Pancreas (tissue), 10 donors: ENCODE measurements at places on chromosomes 13 and 19.
A peak's percentile ranks its signal among the peaks of the same experiment; 100 is the strongest.

DNA sequence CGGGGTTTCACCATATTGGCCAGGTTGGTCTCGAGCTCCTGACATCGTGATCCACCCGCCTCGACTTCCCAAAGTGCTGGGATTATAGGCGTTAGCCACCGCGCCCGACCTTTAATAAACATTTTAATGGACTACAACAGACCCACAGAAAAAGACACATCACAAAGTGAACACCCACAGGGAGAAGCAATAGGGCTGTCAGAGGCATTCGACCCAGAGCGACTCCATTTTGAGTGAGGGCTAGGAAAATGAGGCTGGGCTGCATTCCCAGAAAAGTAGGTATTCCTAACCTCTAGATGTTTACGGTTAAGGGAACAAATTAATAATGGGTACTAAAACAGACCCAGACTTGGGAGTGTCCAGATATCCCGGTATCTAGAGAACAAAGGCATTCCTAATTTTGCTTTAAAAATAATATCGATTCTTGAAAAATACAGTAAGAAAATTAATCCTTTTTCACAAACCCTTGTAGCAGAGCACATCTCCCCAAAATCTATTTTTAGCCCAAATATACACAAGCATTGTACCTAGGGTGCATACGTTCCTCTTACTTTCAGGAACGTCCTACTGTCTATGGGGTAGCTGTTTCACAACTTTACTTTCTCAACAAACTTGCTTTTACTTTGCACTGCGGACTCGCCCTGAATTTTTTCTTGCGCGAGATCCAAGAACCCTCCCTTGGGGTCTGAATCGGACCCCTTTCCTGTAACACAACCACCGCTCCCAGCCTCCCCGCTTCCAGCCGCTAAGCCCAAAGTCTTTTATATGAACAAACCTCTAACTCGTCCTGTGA lies 811 bp upstream of the ZNF8 start:
- DNase-seq: no peak

- no peak for DNase-seq
Observed at GRCh38 chr13:60135344-60135743, 28.4 kb downstream of the DIAPH3 start.

DNA sequence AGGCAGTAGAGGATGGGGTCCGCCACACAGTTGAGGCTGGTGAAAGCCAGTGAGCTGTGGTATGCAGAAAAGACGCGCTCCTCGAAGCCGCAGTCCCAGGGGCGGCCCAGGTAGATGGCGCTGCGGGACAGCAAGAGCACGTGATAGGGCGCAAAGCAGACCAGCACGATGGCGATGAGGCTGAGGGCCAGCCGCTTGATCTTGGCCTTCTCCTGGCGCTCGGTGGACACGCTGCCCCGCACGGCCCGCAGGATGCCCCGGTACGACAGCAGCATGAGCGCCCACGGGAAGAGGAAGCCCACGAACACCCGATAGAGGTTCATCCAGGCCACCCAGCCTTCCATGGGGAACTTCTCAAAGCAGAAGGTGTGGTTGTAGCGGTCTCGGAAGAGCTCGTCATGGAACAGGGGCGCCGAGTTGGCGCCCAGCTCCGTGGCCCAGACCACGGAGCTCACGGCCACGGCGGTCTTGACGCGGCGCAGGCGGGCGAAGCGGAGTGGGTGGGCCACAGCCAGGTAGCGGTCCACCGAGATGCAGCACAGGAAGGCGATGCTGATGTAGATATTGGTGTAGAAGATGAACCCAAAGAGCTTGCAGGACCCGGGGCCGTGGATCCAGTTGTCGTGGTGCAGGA lies 6.5 kb upstream of the OPA3 start:
- DNase-seq: peak; percentile 65

- no peak for DNase-seq
Observed at GRCh38 chr13:114310956-114311355, 3.3 kb upstream of the CHAMP1 start.

GRCh38 chr13:45851956-45852355 lies 403 bp upstream of the SIAH3 start:
- no peak for DNase-seq

DNA sequence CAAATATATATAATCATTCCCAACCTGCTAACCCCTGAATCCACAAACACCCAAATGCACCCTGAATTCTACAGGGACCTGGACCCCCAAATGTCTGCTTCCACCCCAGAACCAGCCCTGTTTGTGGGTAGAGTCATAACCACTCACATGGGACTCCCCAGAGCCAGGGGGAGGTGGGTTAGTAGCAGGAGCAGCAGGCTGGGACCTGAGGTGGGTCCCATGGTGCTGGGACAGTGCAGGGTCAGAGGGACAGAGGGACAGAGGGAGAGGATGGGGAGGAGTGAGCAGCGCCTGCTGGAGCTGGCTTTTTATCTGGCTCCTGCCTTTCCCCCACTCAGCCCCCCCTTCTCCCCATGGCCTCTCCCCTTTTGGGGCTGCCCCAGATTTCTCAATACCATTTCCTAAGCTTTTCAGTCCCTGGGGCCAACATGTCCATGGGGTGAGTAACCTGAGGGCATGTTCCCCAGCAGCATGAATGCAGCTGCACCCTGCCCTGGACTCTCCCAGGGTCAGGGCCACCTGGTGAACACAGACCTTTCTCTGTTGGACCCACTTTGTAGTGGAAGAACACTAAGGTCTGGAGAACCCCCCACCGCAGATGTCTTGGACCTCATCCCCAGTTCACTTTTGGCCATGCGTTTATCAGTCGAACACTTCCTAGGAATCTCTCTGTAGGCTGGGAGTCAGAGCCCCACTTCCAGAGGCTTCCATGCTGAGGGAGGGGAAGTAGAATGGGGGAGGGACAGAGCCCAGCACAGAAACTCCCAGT lies at the start of gene C3:
TSS of gene C3 (minus strand) at position 282 of the 769 bp plus-strand sequence. CDS start at position 221, 61 bp downstream.
- DNase-seq: peak; percentile 65
